ENCODE measurements at places on chromosomes 1 and 21.
A peak's percentile ranks its signal among the peaks of the same experiment; 100 is the strongest.

GRCh38 chr1:10733474-10734366 lies 62.7 kb downstream of the CASZ1 start:
- DNase-seq = peak; percentile 63

- DNase-seq = no peak
Observed at GRCh38 chr1:74681851-74682250, 8.3 kb upstream of the ERICH3 start.

GRCh38 chr1:114756009-114756892 lies 1.5 kb downstream of the CSDE1 start:
- DNase-seq = no peak

DNA sequence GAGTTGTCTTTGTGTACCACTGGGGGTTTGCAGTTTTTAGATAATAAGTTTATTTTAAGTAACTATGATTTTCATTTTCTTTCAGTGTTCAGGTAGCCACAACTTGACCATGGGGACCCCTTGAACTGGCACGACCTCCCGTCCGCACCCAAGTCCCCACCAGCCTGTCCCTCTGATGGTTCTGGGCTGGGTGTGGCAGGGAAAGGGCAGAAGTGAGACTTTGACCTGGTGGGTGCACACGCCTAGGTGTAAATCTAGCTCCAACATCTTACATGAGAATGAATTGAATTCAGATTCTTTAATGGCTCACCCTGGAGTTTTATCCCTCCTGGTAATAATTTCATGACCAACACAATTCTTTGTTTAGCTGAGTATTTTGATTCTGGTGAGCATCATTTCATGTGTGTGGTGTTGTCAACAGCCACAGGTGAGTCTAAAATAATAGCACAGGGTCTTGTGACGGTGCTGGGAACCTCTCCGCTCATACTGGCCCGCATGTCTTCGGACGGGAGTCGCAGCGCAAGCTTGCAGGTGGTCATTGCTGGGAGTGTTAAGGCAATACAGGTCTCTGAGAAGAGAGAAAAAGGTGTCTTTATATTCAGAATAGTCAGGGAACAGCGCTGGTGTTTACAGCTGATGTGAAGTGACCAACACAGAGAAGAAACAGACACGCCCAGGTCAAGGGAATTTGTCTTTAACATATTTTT lies 50.8 kb upstream of the POFUT2 start:
- DNase-seq = no peak

- DNase-seq = no peak
Observed at GRCh38 chr1:100921110-100921706, 25.3 kb downstream of the SLC30A7 start.

DNA sequence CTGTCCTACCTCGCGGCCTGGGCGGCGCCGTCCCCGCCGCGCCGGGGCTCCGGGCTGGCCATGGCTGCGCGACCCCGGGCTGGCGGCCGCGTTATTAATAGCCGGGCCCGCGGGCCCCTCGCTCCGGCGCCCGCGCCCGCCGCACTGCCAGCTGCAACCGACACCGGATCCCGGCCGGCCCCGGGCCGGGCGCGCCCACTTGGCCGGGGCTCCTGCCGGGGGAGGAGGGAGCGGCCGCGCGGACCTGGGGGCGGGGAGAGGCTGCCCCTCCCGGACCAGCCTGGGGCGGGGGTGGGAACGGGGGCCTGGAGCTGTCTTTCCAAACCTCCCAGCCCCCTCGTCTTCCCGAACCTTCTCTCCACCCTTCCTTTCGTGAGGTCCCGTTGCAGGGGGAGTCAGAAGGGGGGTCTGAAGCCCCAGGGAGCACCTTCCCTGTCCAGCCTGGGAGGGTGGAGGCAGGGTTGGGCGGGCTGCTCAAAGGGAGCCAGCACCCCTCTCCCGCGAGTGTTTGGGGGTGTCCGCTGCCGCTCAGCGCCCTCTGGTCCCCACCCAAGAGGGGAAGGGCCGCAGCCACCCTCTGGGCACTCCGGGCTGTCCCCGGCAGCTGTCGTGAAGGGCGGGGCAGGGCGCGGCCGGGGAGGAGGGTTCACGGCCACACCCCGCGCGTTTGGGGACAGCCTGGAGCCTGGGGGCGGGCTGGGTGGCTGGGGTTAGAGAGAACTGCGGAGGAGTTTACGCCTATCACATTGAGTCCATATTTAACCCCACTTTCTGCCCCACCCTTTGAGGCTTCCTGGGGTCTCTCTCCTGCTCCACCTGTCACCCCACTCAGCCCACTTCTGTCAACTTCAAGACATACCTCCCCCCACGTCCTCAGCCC lies at the start of gene SYNC:
Gene SYNC, minus strand, starts transcription at position 172 of the 880 bp plus-strand sequence. Its CDS starts 110 bp downstream, at position 62.
- peak; percentile 11 for DNase-seq

DNA sequence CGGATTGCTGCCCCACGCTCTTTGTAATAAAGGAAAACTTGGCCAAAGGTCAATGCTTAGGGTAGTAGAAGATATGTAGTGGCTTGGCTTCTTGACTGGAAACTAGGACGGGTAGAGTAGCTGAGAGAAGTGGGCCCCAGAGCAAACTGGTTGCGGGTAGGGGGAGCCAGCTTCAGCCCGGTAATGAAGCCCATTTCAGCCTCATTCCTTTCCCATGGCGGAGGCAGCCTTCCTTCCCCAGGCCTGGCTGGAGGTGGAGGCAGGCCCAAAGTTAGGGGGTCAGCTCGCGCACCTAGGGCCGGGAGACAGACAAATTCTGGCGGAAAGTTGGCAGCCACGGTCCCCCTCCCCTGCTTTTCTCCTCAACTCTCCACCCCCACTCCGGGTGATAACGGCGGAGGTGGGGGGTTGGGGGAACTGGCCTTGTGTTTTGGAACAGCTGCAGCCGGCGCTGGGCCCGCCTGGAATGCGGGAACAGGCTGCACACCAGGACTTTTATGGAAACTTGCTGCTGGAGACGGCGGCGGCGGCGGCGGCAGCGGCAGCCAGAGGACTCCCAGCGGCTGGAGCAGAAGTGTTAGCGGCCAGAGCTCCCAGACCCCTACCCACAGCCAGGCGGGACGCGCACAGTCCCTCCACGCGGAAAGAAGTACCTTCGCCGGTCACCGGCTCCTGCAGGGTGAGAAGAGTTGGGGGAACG lies at the start of gene NEXN:
Gene NEXN, plus strand, starts transcription at position 544 of the 700 bp plus-strand sequence. CDS start 27,483 bp downstream, outside the sequence.
- DNase-seq = no peak

- DNase-seq = no peak
Observed at GRCh38 chr1:73604211-73604610, 593.8 kb downstream of the LRRIQ3 start.

- no peak for DNase-seq
Observed at GRCh38 chr21:44838951-44839350, 21.1 kb upstream of the SUMO3 start.

DNA sequence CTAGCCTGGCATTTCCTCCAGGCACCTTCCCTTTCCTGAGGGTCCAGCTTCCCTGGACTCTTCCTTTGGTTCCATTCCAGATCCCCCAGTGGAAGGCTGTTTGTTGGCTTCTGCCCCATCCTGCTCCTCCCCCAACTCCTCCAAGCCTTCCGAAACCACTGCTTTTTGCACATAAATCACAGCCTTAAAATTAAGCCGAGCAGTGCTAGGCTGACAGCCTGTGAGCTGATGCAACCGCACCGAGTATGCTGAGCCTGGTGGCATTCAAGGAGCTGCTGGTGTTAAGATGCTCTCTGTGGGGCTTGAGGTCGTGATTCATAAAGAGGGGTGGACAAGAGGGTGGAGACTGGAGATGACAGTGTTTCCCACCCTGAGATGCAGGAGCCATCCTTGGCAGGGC lies 266.6 kb upstream of the C1orf174 start:
- no peak for DNase-seq

GRCh38 chr1:65769636-65770035 lies 23.1 kb upstream of the PDE4B start:
- DNase-seq = no peak

- peak; percentile 90 for DNase-seq
Observed at GRCh38 chr1:19311931-19312781, at the start of the genes AKR7A2 and SLC66A1. Gene AKR7A2 (minus strand): TSS chr1:19312144. CDS start chr1:19312124, 20 bp downstream. Gene SLC66A1 (plus strand): TSS chr1:19312326. CDS start chr1:19317678, 5,352 bp downstream.

DNA sequence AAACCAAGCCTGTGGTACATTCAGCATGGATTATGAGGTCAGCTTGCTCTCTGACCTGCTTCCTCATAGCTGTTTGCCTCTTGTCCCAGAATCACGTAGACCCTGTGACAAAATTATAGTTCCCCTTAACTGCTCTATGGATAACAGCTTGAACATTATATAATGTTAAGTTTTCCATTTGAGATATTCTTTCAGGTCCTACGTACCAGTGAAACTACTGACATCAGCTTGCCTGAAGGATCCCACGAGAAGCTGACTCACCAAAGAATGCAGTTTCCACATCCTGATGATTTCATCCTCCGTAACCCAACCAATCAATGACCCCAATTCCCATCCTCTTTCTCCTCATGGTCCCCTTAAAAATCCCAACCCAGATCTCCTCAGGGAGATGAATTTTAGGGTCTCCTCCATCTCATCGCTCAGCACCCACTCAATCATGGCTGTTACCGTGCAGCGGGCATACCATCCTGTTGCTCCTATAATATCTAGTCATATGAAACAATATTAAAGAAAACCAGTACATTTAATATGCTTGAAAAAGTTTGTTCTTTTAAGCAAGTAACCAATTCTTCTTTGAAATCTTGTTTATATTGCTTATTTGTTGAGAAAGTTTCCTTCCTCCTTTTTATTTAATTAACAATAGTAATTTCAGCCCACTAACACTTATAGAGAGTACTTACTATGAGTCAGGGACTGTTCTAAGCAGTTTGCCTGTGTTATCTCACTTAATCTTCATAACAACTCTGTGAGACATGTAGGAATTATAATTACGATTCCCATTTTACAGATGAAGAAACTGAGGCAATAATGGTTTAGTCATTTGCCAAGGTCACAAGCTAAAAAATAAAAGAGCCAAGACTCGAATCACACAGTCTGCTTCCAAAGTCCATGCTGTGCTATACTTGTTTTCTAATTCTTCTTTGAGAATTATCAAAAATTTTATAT lies 27.4 kb downstream of the CHML start:
- no peak for DNase-seq

- DNase-seq = no peak
Observed at GRCh38 chr1:154115180-154115579, 39.7 kb downstream of the NUP210L start.

GRCh38 chr1:98103617-98104285 lies 182.9 kb upstream of the DPYD start:
- no peak for DNase-seq

- DNase-seq = no peak
Observed at GRCh38 chr1:155309423-155310021, 856 bp downstream of the FDPS start.

DNA sequence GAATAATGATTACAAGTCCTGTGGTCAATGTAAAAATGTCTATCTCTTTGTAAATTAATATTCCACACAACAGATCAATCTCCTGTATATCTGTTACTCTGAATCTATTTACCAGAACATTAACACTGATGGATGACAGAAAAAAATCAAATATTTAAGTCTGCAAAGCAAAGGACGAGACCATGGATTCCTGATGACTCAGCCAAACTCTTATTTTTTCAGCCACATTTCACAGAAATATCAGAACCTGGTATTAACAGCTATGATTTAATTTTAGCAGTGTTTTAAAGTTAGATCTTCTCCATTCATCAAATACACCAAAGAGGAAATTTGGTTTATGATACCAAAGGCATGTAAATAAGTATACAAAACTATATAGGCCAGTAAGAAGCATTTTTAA lies 46.1 kb downstream of the FAF1 start:
- DNase-seq = no peak

DNA sequence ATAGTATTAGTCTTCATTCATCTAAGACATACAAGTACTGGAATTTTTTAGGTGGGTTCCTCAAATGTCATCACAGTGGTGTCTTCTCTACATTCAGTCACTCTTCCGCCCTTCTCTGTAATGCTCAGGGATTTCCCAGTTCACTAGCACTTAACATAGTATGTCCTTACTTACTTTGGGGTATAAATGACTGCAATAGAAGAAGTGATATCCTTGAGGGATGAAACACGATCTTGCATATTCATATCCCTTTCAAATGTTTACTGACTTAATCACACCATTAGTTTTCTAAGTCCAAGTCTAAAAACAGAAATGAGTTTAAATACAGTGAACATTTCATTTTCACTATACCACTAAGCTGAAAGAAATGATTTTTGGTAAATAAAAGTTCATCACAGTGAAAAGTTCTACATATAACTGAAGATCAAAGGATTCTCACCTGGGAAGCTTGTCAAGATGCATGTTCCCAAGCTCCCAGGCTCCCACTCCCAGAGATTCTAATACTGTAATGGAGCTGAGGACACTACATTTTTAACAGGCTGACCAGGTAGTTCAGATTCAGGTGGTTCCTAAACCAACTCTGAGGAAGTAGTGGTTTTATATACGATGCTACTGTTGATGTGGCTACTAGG lies 29.7 kb downstream of the MRPL39 start:
- DNase-seq = no peak

- DNase-seq = no peak
Observed at GRCh38 chr1:56462209-56462608, 117.2 kb downstream of the PLPP3 start.

DNA sequence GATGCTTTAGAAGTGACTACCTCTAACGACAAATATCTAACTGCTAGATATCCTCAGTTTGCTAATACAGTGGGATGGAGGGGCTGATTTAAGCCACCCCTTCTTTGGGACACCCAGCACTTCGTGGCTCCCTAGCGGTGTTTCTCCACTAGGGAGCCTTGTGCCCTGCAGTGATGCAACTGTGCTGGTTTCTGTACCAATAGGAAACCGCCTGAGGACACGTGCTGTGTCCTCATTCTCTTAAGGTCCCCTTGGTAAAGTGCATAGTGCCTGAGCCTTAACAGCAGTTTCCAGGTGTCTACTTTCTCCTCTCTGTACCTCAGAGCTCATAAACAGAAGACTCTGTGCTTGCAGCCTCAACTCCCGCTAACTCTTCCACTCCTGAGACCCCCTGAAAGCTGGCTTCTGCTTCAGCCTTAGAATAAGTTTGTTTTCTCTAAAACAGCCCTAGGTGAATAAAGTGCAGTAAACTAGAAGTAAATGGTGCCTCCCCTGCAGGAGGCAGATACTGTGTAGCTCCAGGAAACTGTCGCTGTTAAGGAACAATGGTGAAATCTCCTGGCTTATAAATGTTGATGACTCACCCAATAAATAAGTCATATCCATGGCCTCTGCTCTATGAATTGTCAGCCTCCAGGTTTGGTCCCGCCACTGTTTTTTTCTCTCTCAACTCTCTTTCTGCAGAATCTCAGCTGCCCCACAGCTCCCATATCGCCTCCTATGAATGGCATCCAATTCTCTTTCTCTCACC lies 130.4 kb downstream of the AK5 start:
- DNase-seq = no peak

GRCh38 chr1:7117399-7118281 lies 332.4 kb downstream of the CAMTA1 start:
- no peak for DNase-seq

GRCh38 chr1:204085876-204086275 lies 13.0 kb downstream of the SOX13 start:
- DNase-seq = no peak

- no peak for DNase-seq
Observed at GRCh38 chr1:167983797-167984420, 47.0 kb upstream of the MPC2 start.

GRCh38 chr21:45029298-45029947 lies 45.0 kb upstream of the ADARB1 start:
- DNase-seq = no peak
